ENCODE measurements at places on chromosomes 13 and 19.
A peak's percentile ranks its signal among the peaks of the same experiment; 100 is the strongest.

DNA sequence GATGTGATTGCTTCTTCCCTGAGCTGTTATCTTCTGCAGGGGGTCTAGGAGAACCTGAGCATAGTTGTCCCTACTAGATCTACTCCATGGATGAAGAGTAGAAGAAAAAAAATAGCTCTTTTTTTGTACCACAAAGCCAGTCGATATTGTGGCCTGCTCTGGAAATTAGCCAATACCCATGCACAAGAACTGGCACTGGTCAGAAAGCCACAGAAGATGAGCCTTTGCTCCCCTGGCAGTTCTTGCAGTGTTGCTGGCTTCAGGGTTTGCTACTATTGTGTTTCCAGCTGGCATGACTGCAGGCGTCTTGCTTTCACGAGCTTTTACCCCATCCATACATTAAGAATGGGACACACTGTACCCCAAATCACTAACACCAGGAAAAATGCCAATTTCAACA, 547.7 kb upstream of the KLF12 start:
- H3K36me3 ChIP-seq = no peaks in the 10 kb centered on the region
- H3K27ac ChIP-seq = no peak overlapping the region
- DNase-seq = no peak

- DNase-seq = no peak
- no peaks in the 10 kb centered on the region for H3K36me3 ChIP-seq
- H3K4me3 ChIP-seq = no peak overlapping the region
- H3K4me1 ChIP-seq = peaks cover 20% of the 10 kb centered on the region
- no peak overlapping the region for H3K27ac ChIP-seq
- no peaks in the 10 kb centered on the region for H3K27me3 ChIP-seq
Observed at GRCh38 chr13:27583645-27584044, 36.7 kb downstream of the LNX2 start.

DNA sequence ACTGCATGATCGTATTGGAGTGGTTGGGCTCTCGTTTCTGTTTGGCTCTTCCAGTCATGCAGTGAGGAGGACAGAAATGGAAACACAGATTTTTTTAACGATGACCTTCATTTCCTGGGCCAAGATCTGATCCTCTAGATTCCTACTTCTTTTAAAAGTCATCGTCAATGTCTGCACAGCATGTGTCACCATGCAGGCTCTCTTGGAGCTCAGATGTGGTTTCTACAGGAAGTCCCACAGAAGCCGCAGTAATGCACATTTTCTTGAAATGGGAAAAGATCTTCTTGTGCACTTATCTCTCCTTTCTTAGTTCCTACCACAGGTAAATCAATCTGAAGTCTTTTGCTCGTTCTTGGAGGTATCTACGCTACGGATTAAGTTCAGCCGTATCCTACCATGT, 626.9 kb downstream of the EFNB2 start:
- H3K27me3 ChIP-seq = no peaks in the 10 kb centered on the region
- H3K36me3 ChIP-seq = no peaks in the 10 kb centered on the region
- H3K27ac ChIP-seq = no peak overlapping the region
- no peaks in the 10 kb centered on the region for H3K4me1 ChIP-seq
- no peak for DNase-seq

DNA sequence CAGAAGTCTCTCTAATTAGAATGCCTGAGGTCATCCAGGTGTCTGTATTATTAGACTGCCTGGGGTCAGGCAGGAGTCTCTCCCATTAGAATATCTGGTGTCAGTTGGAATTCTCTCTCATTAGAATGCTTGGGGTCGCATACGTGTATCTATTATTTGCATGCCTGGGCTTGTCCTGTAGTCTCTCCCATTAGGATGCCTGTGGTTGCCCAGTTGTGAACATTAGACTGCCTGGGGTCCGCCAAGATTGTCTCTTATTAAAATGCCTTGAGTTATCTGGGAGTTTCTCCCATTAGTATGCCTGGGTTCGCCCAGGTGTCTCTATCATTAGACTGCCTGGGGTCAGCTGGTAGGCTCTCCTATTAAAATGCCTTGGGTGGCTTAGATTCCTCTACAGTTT, 1494.7 kb downstream of the UQCRFS1 start:
- no peak overlapping the region for H3K4me3 ChIP-seq
- no peak overlapping the region for H3K27ac ChIP-seq
- H3K36me3 ChIP-seq = no peaks in the 10 kb centered on the region
- H3K27me3 ChIP-seq = no peaks in the 10 kb centered on the region

GRCh38 chr13:112639521-112639920, 50.3 kb upstream of the ATP11A start:
- no peaks in the 10 kb centered on the region for H3K27me3 ChIP-seq
- H3K36me3 ChIP-seq = no peaks in the 10 kb centered on the region
- H3K4me3 ChIP-seq = no peak overlapping the region
- H3K4me1 ChIP-seq = peaks cover 4% of the 10 kb centered on the region

GRCh38 chr13:110044551-110045111, 258.2 kb upstream of the IRS2 start:
- no peaks in the 10 kb centered on the region for H3K27me3 ChIP-seq
- H3K27ac ChIP-seq = no peak overlapping the region
- H3K4me1 ChIP-seq = peaks cover 18% of the 10 kb centered on the region
- H3K36me3 ChIP-seq = no peaks in the 10 kb centered on the region

- no peaks in the 10 kb centered on the region for H3K27me3 ChIP-seq
- H3K4me1 ChIP-seq = no peaks in the 10 kb centered on the region
- H3K4me3 ChIP-seq = no peak overlapping the region
- H3K27ac ChIP-seq = no peak overlapping the region
- H3K36me3 ChIP-seq = no peaks in the 10 kb centered on the region
- no peak for DNase-seq
Observed at GRCh38 chr13:51895906-51896888, 34.4 kb downstream of the CCDC70 start.

- no peak overlapping the region for H3K4me3 ChIP-seq
- H3K27ac ChIP-seq = no peak overlapping the region
- no peak for DNase-seq
- H3K36me3 ChIP-seq = no peaks in the 10 kb centered on the region
- peaks cover 34% of the 10 kb centered on the region for H3K4me1 ChIP-seq
- no peaks in the 10 kb centered on the region for H3K27me3 ChIP-seq
Observed at GRCh38 chr13:77305266-77305665, 21.6 kb downstream of the MYCBP2 start.

- H3K36me3 ChIP-seq = peaks cover 83% of the 10 kb centered on the region
- no peak overlapping the region for H3K4me3 ChIP-seq
Observed at GRCh38 chr19:5705552-5705951, 14.4 kb downstream of the LONP1 start.

GRCh38 chr13:45909673-45910072, 58.1 kb upstream of the SIAH3 start:
- no peaks in the 10 kb centered on the region for H3K36me3 ChIP-seq
- no peak overlapping the region for H3K27ac ChIP-seq
- DNase-seq = peak; percentile 45
- no peak overlapping the region for H3K4me3 ChIP-seq

- no peak overlapping the region for H3K27ac ChIP-seq
- H3K4me3 ChIP-seq = no peak overlapping the region
- DNase-seq = no peak
- H3K27me3 ChIP-seq = no peaks in the 10 kb centered on the region
Observed at GRCh38 chr13:91482427-91482826, 84.0 kb downstream of the GPC5 start.

DNA sequence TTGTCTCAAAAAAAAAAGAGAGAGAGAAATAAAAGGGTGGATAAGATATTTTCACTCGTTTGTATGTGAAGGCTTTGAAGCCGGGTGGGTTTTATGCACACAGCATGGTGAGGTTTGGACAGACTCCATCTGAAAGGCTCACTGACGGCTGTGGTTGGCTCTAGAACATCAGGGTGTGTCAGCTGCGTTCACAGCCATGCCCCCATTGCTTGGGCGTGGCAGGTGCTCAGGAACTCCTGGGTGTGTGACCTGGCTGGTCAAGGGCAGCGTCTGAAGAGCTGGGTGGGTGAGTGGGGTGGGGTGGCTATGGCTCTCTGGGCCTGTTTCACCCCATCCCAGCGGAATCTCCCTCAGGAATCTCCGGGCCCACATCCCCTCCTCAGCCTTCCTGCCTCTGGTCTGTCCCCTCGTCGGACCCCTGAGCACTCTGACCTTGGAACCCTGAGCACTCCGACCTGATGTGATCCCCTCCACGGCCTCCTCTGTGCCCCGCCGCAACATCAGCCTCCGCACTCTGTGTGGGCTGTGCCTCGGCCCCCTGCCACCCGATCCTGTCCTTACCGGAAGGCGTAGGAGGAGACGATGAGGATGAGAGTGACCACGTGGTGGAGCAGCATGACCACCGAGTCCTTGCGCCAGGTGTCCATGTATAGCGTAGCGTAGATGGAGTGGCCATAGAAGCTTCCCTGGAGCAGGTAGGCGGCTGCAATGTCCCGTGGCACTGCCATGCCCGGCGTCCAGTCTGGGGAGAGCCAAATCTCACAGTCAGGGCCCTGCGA, 12.2 kb downstream of the CERS1 start:
- no peaks in the 10 kb centered on the region for H3K36me3 ChIP-seq
- H3K4me3 ChIP-seq = no peak overlapping the region
- no peaks in the 10 kb centered on the region for H3K4me1 ChIP-seq
- no peaks in the 10 kb centered on the region for H3K27me3 ChIP-seq

DNA sequence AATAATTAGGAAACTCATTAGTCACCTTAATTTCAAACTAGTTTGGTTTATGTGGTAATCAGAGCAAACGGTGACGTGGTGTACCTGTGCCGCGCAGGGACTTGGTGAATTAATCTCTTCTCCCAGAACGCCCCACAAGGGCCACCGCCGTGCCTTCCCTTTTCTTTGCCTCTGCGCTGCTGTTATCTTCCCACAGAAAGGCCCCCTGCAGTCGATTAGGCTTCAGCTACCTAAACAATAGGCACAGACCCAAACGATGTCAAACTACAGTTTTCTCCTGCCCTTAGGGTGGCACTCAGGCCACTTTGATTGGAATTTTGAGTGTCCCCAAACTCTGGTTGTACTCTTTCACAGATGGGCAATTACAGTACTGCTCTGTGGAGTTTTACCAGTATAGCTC, 115.5 kb downstream of the GGACT start:
- H3K36me3 ChIP-seq = no peaks in the 10 kb centered on the region
- no peaks in the 10 kb centered on the region for H3K27me3 ChIP-seq
- H3K27ac ChIP-seq = no peak overlapping the region
- H3K4me1 ChIP-seq = no peaks in the 10 kb centered on the region
- no peak overlapping the region for H3K4me3 ChIP-seq
